ENCODE measurements at places on chromosomes 16 and 17.

GRCh38 chr17:48593840-48594537 lies 410 bp upstream of the HOXB5 start:
- no peak for DNase-seq

- no peak for DNase-seq
Measured at GRCh38 chr17:46962374-46962790, 16.7 kb downstream of the RPRML start.

DNA sequence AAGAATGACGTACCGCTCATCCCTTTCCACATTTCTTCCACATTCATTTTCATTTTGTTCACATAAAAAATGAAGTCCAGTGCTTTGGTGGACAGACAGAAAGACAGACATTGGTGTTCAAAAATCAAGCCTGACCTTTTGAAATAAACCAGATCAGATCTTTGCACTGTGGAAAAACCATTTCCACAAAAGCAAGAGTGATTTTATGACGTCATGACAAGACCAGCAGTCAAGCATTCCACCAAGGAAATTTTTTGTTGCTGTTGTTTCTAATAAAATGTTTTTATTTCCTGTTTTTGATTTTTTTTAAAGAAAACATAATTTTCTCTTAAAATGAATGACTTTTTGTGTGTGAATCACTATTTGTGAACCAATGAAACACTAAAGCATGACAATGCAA lies 350.0 kb downstream of the KCNJ2 start:
- no peak for DNase-seq

DNA sequence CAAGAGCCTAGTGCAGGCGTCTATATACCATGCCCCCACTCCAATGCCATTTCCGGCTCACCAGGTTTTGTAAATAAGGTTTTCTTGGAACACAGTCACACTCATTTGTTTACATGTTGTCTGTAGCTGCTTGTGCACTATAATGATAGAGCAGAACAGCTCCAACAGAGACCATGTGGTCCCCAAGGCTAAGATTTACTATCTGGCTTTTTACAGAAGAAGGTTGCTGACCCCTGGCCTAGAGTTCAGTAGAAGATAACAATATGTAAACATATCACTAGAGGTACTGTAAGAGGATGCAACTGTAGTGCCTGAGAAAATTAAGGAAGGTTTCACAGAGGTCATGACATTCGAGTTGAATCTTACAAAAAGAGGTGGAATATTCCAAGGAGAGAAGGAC lies 66.3 kb downstream of the CACNG1 start:
- no peak for DNase-seq
